ENCODE measurements at places on chromosomes 1 and 21.

DNA sequence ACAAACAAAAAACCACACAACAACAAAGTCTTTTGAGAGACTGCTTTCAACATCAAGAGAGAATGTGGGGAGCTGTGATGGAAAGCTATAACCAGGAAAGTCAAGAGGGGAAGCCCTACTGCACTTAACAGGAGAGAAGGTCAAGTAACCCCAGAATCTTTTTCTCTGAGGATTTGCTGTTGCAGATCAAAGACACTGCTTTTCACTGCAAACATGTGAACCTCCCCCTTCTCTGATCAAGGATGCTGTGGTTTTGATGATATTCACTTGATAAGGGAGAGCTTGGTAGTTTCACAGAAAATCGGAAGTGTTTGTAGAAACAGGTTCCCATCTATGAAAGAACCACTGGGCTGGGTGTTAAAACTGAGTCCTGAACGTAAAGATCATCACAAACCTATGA lies 4.8 kb downstream of the ETV3 start:
- DNase-seq = no peak

- no peak for DNase-seq
These were observed 18.1 kb downstream of the MAP3K7CL start for GRCh38 chr21:29148530-29148929.

GRCh38 chr1:56377431-56377830 lies 201.9 kb downstream of the PLPP3 start:
- no peak for DNase-seq

- DNase-seq = no peak
These were observed 934 bp downstream of the ASPM start for GRCh38 chr1:197145446-197146024.

DNA sequence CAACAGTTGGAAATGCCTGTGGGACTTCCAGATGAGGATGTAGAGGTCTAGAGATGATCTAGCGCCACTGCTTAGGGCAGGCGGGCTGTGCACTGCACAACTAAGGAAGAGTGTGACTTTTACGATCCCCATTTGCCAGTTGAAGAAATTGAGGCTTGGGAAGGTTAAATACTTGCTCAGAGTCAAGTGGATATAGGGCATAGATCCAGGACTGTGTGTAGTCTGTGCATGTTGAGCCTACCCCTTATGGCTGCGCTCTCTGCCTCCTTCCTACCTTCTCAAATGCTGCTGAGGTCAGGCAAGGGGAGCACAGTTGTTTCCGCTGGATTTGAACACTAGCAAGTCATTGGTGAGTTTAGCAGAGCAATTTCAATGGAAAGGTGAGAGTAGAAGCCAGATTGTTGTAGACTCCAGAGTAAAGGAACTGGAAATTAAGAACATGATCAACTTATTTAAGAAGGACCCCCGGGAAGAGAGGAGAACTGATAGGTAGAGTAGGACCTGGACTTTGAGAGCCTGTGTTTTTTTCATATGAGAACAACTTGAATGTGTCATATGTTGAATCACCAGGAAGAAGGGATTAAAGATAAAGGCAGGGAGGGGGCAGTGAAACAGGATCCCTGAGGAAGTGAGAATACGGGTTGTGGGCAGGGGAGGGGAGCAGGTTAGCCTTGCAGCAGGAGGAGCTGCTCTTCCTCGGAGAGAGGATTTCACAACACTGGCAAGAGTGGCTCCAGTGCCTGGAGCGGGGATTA lies 2.7 kb downstream of the CAPN2 start:
- no peak for DNase-seq

DNA sequence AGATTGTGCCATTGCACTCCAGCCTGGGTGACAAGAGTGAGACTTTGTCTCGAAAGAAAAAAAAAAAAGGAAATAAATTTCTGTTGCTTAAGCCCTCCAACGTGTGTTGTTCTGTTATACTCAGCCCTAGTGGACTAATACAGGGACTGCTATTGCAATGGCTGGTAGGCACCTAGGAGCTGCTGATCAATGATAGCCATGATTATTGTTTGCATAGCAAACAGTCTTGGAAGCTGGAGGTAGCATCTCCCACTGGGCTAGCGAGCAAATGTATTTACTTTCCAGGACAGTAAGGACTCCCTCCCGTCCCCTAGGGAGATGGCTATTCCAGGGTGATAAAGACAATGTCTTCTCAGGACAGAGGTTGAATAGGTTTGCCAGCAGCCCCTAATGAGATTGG lies 13.5 kb upstream of the TNFRSF8 start:
- DNase-seq = no peak

All from kidney capillary endothelial cell (primary cell).